ENCODE measurements at places on chromosomes 4 and X. TPM values are rescaled to one million over a fixed set of nuclear protein-coding genes. Genes with fewer than 3 reads are reported as not detected.

- no peaks in the 10 kb centered on the region for H3K27me3 ChIP-seq
- H3K4me1 ChIP-seq, result peaks cover 15% of the 10 kb centered on the region
- H3K4me3 ChIP-seq, result peak overlapping the region; percentile 69
- DNase-seq, result peak; percentile 91
- peak overlapping the region; percentile 88 for H3K27ac ChIP-seq
- peaks cover 26% of the 10 kb centered on the region for H3K36me3 ChIP-seq
Measured at GRCh38 chrX:49184294-49185281, 1.6 kb downstream of the PRICKLE3 start.

- H3K27me3 ChIP-seq, result no peaks in the 10 kb centered on the region
- H3K4me1 ChIP-seq, result peaks cover 100% of the 10 kb centered on the region
- DNase-seq, result no peak
- peaks cover 5% of the 10 kb centered on the region for H3K36me3 ChIP-seq
Measured at GRCh38 chr4:184447664-184448063, 26.7 kb downstream of the IRF2 start.

DNA sequence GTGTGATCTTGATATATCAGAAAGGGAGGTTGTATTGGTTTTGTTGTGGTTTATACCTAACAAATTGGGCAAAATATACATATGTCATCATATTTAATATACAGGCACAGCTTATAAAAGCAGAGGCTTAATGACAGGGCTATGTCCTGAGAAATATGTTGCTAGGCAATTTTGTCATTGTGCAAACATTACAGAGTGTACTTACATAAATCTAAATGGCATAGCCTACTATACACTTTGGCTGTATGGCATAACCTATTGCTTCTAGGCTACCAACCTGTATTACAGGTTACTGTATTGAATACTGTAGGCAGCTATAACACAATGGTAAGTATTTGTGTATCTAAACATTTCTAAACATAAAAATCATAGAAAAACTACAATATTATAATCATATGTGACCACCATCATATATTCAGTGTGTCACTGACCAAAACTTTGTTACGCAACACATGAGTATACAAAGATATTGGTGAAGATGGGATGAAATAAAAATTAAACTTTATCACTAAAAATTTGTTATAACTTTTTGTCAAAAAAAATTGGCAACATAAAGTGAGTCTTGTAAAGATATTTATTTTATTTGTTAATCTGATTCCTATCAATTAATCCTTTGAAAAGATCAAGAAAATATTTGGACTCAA is 414.0 kb upstream of the HS3ST1 start:
- H3K4me1 ChIP-seq, result peaks cover 11% of the 10 kb centered on the region
- DNase-seq, result no peak
- no peak overlapping the region for H3K4me3 ChIP-seq
- H3K27ac ChIP-seq, result no peak overlapping the region
- no peaks in the 10 kb centered on the region for H3K27me3 ChIP-seq

DNA sequence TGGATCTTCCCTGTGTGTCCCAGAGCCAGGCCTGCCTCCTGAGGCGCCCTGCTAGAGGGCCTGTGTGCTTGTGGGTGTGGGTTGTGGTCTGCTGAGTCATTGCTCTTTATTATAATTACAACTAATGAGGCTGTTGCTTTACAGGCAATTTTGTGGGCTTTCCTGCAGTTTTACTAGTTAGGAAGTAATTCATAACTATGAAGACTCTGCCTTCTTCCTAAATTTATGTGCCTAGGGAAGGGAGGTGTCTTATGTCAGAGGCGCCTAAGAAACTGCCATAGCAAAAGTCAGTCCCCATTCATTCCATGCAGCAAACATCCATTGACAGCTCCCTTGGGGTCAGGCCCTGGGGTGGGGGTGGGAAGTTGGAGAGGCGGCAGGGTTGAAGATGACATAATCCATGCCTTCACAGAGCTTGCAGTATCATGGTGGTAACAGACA is 359.2 kb downstream of the IDS start:
- DNase-seq, result no peak
- no peaks in the 10 kb centered on the region for H3K4me1 ChIP-seq
- no peaks in the 10 kb centered on the region for H3K36me3 ChIP-seq
- no peaks in the 10 kb centered on the region for H3K27me3 ChIP-seq

DNA sequence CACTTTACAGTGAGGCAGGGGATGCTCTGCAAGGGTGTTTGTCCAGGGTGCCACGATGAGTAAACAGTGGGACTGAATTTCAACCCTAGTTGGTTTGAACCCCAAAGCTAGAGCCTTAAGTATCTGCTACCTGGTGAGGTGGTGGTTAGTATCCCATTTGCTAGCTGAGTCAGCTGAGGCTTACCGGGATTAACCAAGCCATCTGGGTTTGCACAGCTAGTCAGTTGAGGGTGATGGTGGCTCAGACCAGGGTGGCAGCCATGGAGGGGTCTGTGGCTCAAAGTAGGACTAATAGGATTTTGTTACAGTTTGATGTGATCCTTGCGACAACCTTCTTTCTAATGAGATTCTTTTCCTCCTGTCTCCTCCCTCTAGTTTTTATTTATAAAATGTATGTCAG is 1.9 kb downstream of the EVC start:
- no peak overlapping the region for H3K4me3 ChIP-seq
- peaks cover 10% of the 10 kb centered on the region for H3K36me3 ChIP-seq
- H3K4me1 ChIP-seq, result peaks cover 32% of the 10 kb centered on the region
- no peak overlapping the region for H3K27ac ChIP-seq

The ASMTL gene
- total RNA-seq, result 36.5 TPM

All from left ventricle myocardium inferior (tissue), 1 donor.